Panc1 (cell line): ENCODE measurements at places on chromosomes 1 and 21.

- no peak for DNase-seq
Measured at GRCh38 chr1:241638909-241639622, 1.1 kb downstream of the CHML start.

GRCh38 chr1:152683846-152684245 is 2.1 kb upstream of the LCE2B start:
- no peak for DNase-seq

GRCh38 chr1:92065042-92065441 is 10.2 kb downstream of the SETSIP start:
- DNase-seq, result no peak

GRCh38 chr1:83547901-83548300 is 451.0 kb downstream of the TTLL7 start:
- DNase-seq, result no peak

- DNase-seq, result no peak
Measured at GRCh38 chr1:48619539-48619938, 147.5 kb upstream of the SPATA6 start.

DNA sequence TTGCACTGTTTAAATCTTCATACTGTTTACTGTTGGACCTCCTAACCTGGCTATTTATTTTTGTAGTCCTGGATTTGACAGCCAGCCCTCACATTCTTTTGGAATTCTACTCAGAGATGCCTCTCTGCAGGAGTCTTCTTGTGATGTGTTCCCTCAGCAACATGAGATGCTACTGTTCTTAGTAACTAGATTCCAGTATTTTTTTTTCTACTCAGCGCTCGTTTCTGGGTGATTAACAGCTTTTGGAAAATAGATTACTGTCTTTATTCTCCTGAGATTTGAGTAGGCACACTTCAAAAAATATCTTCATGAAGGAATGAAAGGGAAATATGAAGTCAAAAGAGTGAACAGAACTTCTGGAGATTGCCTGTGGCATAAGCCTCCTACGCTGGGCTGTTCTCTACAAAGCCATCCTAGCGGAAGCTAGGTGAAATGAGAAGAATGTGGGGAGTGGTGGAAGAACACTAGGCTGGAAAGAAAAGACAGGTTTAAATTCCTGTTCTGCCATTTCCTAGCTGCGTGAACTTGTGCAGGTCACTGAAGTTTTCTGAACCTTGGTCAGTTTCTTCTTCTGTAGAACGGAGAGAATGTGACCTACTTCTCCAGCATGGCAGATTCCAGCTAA is 75.9 kb downstream of the LRRC8C start:
- DNase-seq, result no peak

GRCh38 chr1:211381481-211382181 is 55.0 kb downstream of the TRAF5 start:
- DNase-seq, result no peak
